Stimulated activated CD4-positive, alpha-beta T cell treated with anti-CD3 and anti-CD28 coated beads, TNF-alpha, amount 100 ng/mL, for 48 hours (primary cell): ENCODE measurements at places on chromosomes 7 and 10.

GRCh38 chr10:14671386-14671831 is 103.3 kb downstream of the FAM107B start:
- no peak for DNase-seq

DNA sequence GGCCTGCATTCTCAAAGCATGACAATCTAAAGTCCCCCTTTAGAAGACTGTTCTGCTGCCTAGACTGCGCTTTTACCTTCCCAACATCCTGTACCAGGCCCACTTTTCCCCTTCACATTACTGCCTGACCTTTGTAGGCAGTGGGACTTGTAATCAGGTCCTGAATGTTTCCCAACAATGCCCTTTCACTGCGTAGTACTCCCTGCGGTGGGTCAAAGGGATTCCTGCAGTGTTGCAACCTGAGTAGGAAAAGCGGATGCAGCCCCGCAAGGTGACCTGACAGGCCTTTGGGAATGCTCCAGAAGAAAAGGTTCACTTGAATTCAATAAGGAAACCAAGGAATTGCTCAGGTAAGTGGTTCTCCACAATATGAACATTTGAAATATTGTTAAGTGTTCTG is 4.9 kb upstream of the TCAF1 start:
- no peak for DNase-seq

GRCh38 chr10:111478651-111479050 is 401.8 kb downstream of the ADRA2A start:
- no peak for DNase-seq

DNA sequence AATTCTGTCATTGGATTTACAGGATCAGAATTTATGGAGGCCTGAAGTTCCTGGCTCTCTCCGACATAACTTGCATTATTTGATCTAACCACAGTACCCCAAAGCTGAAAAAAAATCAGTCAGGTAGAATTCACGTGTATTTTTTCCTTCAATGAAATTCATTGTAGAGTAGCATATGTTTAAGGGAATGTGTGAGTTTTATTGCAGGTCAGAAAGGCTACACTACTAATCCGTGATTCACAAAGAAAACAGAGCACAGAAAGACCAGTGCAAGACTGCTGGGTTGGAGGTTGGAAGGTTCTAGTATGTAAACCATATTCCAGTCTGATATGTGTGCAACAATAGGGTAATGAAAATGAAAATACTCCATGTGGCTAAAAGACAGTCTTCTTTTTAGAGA is 247.0 kb upstream of the FERD3L start:
- DNase-seq = no peak

DNA sequence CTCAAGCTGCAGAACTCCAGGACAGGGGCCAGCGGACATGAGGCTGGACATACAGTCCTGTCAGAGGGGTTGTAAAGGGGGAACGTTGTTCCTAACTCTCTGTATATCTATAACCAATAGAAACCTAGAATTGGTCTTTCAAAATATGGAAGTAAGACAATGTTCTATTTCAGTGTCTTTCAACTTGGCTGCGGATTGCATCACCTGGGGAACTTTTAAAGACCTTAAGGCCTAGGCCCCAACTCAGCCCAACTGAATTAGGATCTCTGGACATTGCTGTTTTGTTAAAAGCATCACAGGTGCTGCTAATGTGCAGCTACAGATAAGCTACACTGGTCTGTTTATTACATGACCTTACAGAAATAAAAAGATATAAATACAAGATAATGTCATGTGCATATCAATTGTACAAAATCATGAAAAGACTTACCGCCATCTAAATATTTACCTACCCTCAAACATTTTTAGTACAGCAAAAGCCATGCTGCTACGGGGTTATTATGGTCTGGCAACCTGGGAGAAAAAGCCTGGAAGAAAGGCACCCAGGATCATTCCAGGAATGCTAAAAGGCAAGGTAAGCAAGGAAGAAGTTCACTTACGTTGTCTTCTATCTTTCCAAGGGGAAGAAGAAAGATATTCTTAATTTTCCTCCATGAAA is 169.1 kb downstream of the RAPGEF5 start:
- no peak for DNase-seq

DNA sequence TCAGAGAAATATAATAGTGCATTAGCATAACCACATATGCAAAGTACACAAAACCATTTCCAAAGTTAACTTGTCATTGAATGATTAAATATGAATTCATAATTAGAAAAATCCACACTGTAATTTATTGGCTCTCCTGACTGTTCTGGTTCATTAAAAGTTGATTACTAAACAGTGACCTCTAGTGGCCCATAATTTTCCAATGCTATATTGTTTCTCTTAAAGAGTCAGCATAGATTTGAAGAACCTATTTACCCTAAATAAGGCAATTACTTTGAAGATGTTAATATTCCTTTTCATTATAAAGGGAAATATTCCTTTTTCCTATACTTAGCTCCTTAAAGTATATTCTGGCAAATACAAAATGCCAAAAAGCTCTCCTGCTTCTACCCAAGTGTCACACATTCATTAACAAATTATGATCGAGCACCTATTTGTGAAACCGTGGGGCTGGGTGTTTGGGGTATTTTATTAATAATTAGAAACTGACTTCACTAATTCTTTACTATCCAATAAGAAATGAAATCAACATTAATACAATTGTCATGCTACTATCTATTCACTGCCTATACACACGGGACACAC is 86.2 kb downstream of the HIBADH start:
- no peak for DNase-seq

- DNase-seq = no peak
Measured at GRCh38 chr7:4136036-4136435, 546.1 kb upstream of the FOXK1 start.

GRCh38 chr7:240146-240676 is 47.8 kb downstream of the FAM20C start:
- no peak for DNase-seq

DNA sequence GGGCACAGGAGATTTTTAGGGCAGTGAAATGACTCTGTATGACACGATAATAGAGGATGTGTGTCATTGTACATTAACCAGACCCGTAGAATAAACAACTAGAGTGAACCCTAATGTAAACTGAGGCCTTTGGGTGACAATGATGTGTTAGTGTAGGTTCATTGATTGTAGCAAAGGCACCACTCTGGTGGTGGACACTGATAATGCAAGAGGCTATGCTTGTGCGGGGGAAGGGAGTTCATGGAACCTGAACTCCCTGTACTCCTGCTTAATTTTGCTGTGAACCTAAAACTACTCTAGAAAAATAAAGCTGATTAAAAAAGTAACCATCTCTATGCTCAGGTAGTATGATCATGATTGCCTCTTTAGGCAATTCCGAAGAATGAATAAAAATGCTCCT is 96.3 kb upstream of the VIPR2 start:
- no peak for DNase-seq

GRCh38 chr7:121366852-121367431 is 29.2 kb downstream of the FAM3C start:
- DNase-seq = no peak

- DNase-seq = no peak
Measured at GRCh38 chr7:90580051-90580450, 16.1 kb upstream of the CDK14 start.
